Ascending aorta (tissue), 2 donors: ENCODE measurements at places on chromosomes 4 and X.

DNA sequence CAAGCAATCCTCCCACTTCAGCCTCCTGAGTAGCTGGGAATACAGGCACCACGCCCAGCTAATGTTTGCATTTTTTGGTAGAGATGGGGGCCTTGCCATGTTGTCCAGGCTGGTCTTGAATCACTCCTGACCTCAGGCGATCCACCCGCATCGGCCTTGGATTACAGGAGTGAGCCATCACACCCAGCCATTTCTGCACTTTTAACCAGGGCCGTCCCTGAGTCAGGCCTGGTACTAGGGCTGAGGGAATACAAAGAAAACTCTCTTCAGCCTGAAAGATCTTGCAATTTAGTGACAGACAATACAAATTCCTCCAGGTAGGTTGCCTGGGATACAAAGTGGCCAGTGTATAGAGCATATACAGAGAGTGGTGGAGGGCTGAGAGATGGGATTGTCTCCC lies 65.8 kb downstream of the BCOR start:
- DNase-seq = no peak

- no peak for DNase-seq
Measured at GRCh38 chr4:108849611-108850168, 86.8 kb upstream of the ETNPPL start.

DNA sequence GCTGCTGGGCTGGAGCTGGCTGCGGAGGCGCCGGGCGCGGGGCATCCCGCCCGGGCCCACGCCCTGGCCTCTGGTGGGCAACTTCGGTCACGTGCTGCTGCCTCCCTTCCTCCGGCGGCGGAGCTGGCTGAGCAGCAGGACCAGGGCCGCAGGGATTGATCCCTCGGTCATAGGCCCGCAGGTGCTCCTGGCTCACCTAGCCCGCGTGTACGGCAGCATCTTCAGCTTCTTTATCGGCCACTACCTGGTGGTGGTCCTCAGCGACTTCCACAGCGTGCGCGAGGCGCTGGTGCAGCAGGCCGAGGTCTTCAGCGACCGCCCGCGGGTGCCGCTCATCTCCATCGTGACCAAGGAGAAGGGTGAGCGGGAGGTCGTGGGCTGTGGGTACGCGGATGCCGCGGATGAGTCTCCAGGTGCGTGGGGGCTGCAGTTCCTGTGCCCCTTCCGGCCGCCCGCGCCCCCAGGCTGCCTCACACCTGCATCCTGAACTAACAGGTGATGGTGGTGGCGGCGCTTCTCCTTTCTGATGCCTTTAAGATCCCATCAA lies 499 bp downstream of the CYP2U1 start:
- no peak for DNase-seq

DNA sequence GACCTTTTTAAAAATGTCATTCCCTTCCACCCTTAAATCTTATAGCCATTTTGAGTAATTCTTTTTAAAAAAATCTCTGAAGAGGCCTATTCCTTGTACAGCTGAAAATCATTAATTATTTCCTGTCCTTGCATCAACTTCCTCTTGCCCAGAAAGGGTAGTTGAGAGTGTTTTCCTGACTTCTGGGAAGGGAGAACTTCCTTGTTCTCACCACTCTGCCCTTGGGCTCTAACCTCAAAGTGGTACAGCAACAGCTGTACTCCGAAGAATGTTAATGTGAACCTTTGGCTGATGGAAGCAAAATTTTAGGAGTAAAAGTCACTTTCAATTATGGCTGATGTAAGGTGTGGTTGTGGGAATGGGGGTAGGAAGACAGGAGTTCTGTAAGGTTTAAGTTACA lies 15.1 kb upstream of the FABP2 start:
- no peak for DNase-seq

DNA sequence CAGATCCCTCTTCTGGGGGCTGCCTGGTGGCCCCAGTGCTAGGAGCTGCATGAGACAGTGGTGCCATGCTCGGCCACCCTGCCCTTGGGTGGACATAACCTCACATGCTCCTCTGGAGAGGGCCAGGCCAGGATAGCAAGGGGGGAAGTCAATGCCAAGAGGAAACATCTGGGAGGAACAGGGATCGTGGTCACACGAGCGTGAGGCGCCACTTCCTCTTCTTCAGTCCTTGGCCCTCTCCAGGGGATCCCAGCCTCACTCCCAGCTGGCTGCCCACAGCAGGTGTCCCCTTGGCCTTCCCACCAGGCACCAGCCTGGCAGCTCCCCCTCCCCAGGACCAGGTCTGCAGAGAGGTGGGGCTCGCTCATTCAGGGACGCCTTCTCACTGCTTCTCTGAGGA lies 28.6 kb downstream of the TBC1D14 start:
- DNase-seq = peak; percentile 74

GRCh38 chr4:142238589-142238988 lies 602.2 kb downstream of the IL15 start:
- DNase-seq = no peak

- no peak for DNase-seq
Measured at GRCh38 chr4:73281982-73282381, 23.4 kb upstream of the ANKRD17 start.

GRCh38 chr4:158442736-158443135 lies 78.9 kb upstream of the RXFP1 start:
- DNase-seq = no peak

DNA sequence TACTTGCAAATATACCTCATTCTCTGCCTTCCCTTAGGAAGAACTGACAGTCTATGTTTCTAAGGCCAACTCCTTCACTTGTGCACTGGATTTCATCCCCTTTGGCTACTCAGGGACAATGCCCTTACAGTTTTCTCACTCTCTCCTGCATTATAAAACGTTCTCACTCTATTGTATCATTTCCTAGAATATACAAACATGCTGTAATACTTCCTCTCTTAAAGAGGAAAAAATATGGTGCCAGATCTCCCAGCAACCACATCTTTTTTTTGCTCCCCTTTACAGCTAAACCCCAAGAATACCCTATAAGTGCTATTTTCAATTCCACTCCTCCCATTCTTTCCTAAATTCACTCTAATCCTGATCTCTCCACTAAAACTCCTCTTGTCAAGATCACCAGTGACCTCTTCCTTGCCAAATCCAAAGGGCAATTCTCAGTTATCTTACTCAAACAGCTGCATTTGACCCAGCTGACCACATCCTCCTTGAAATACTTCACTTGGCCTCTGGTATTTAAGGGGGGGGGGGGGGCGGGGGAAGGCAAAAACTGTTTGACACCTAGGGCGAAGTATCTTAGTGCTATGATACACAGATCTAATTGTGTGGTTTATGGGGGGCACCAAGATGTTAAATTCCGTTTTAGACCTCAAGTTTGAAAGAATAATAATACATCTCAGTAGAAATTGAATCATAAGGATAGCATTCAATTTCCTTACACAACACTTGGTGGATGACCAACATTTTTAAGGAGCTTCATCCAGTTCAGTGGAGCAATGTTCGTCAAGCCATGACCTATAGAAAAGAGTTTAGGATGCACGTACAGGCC lies 1.6 kb downstream of the RCHY1 start:
- DNase-seq = no peak

DNA sequence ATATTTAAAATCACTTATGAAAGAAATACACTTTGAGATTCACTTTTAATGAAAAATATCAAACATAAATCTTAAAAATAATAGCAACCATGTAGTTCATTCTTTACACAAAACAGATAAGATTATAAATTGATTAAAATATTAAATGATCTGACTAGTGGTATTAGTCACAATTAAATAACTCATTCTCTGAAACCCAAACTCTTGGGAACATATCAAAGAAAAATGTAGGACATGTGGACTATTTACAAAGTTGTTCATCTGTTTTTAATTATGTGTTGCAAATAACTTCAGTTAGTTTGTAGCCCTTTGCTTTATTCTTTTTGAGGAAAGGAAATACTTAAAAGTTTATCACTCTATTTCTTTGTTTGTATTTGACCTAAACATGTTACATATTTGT lies 9.5 kb upstream of the GUCY1A1 start:
- no peak for DNase-seq

GRCh38 chr4:16449406-16449805 lies 223.1 kb upstream of the TAPT1 start:
- no peak for DNase-seq
